T47D (cell line): ENCODE measurements at places on chromosomes 3 and 15.

DNA sequence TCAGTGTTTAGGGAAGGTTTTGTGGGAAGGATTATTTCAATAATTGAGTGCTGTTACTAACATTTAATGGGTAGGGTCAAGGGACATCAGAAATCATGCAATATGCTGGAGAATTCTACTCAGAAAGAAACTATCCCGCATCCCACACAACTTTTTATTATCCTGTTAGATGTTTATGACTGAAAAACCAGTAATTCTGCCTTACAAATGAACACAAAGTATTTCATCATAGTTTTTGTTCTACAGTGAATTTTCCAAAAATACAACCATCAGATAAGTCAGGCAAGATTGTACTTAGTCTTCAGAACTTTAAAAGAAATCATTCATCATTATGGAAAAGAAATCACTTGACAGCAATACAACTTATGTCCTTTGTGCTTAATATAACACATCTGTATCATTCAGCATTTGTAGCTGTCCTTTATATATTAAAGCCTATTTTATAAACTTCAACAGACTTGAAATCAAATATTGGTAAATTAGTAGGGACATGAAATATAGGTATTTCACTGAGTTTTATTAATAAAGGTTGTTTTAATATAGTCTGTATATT lies 61.9 kb downstream of the TRPM7 start:
- no peak for DNase-seq

GRCh38 chr15:57893040-57893439 lies 172.5 kb downstream of the ALDH1A2 start:
- no peak for DNase-seq

- DNase-seq, result no peak
Measured at GRCh38 chr3:129122412-129123011, 908 bp upstream of the RAB43 start.

DNA sequence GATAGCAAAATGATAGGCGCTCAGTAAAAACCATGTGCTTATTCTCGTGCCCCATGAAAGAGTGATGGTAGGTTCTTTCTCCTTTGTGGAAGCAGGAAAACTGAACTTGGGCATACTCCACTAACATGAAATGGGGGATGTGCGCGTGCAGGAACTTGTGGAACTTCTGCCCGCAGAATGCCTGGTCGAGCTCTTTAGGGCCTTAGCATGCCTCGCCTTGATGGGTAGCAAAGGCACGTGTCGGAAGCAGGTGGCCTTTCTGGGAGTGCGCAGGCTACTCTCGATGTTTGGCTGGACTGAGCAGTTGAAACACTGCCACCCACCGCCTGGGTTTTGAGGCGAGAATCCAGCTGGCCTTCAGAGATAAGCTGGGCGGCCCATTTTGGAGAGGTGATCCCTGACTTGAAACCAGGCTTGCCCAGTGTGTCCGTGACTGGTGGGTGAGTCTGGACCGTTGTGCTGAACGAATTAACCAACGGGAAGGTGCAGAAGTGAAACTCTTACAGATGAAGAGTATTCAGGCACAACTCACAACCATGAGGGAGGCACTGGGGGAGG lies 842 bp downstream of the PCCB start:
- DNase-seq, result no peak

GRCh38 chr3:153595186-153595815 lies 433.3 kb downstream of the RAP2B start:
- DNase-seq, result peak; percentile 71

DNA sequence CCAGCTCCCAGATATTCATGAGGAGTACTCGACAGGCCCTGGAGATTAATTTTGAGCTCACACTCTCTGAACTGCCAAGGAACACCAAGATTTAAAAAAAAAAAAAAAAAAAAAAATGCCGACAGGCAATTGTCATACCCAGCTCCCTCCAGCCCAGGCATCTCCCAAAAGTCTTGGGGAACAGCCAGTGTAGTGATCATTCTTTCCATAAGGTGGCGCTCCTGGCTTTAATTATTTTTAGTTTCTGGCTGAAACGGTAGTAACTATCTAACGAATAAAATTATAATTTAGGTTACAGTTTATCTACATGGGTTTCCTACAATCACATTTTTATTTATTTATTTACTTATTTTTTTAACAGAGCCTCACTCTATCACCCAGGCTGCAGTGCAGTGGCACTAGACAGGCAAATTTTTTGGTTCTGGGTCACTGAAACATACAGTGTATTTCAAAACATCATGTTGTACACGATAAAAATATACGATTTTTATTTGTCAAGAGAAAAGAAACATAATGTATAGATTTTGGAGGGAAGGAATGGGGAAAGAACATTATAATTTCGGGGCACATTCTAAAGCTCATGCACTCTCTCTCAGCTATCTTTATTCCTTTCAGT lies 157.3 kb downstream of the ADAMTS9 start:
- DNase-seq, result peak; percentile 27

- DNase-seq, result no peak
Measured at GRCh38 chr3:1870738-1871137, 227.9 kb upstream of the CNTN4 start.

- DNase-seq, result no peak
Measured at GRCh38 chr3:68876112-68876713, 56.1 kb downstream of the TAFA4 start.

- DNase-seq, result no peak
Measured at GRCh38 chr3:113753376-113753985, 6.6 kb downstream of the ATP6V1A start.

DNA sequence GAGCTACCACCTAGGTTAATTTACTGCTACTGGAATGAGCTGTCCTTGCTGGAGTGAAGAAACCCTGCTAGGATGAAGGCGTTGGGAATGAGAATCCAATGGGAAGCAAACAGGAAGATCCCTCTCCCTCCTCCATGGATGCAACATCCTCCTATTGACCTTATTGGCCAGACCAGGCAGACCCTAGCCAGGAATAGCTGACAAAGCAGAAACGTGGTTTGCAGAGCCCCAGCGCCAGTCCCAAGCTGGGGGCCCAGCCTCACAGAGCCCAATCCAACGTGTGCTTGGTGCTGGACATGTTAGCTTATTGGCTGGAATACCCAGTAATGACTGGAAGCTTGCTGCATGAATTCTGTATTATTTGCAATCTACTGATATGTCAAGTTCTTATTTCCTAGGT lies 273.1 kb downstream of the LRTM1 start:
- DNase-seq, result no peak

DNA sequence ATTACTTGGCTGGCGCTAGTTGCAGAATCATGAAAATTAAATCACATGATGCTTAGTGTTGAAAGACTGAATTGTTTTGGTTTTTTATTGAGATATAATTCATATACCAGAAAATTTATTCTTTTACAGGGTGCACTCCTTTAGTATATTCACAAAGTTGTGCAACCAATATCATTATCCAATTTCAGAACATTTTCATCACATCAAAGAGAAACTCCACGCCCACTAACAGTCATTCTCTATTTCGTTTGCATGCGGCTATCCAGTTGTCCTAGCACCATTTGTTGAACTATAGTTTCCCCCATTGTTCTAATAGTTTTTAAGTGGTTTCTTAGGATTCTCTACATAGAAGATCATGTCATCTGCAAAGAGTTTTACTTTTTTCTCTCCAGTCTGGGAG lies 3.7 kb downstream of the EHD4 start:
- no peak for DNase-seq

- no peak for DNase-seq
Measured at GRCh38 chr3:116591236-116591635, 118.3 kb upstream of the TUSC7 start.

DNA sequence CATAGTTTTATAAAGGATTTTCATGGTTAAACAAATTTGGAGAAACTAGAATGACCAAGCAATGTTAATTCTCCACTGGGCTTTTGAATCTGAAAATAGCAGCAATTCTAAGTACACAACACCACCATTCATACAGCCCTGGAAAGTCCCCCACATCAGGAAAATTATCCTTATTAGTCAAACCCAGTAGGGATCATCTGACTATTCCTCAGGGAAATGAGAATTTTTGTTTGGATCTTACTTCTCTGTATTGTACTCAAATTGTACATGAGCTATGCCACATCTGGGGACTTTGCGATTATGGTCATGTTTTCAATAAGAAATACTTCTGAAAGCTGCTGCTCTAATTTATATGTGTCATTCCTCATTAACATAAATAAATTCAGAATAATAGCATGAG lies 46.0 kb downstream of the RARB start:
- no peak for DNase-seq

DNA sequence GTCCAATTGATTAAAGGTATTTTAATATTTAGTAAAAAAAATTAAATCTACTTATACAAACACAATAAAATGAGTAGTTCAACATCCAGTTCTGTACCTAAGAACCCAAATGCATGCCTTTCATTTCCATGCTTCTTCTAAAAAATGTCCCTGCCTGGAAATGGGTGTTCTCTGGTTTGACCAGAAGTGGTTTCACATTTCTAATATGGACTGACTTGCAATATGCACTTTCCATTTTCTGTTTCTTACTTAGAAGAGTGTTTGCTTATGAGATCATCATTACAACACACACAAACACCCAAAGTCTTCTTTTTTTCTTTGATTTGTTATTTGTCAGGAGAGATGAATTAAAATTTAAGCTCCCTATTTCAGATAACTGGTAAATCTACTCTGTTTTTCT lies 879.6 kb downstream of the AGBL1 start:
- no peak for DNase-seq

DNA sequence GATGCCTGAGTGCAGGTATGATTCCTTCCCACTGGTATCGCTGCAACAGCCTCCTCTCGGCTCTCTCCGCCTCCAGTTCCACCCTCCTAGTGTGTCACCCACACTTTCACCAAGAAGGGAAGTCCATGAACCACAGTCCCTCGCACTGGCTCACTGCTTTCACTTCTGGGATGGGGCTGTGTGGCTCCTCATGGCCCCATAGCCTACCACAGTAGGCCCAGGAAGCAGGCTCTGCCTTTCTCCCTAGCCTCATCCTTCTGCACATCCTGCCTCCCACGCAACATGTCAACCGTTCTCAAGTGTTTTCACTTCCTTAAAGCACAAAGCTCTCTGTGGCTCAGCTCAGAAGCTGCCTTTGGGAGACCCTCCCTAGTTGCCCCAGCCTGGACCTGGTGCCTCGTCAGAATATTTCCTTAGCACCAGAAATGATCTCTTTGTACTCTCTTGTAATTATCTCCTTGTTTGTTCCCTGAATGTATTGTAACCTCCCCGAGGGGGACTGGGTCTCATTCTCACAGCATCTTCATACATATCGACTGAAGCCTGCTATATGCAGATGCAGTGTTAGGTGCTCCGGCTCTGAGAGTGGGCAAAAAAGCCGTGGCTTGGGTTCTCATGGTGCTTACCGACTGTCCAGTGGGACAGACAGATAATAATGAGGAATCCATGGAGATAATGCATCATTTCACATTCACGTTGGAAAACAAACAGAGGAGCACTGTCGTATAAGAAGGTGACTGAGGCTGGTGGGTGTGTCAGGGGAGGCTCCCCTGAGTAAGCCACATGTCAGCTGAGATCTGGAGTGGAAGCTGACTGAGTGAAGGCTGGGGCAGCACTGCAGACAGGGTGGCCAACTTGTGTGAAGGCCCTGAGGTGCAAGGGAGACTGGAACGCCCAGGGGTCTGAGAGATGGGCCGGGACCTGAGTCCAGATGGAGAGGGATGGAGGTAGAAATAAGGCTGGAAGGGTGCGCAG lies 107.1 kb downstream of the DGKG start:
- no peak for DNase-seq

DNA sequence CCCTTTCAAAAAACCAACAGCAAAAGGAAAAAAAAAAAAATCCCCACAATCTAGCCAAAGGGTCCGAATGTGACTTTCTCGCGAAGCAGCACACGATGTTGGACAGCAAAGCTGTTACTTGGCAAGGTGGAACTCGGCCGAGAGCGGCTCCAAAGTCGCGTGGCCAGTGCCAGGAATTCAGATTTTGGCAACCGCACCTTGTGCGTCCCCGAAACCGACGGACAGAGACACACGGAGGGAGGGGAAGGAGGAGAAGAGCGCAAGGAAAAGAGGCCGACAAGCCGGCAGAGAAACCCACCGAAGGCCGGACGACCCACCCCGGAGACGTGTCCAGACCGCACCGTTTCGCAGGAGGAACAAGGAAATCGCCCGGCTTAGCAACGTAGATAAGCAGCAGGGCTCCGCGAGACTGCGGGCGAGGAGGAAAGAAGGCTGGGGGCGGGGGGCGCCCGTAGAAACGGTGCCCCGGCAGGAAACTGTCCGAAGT lies 517.3 kb downstream of the MECOM start:
- no peak for DNase-seq

- peak; percentile 83 for DNase-seq
Measured at GRCh38 chr3:71926262-71926600, 141.3 kb upstream of the PROK2 start.

- no peak for DNase-seq
Measured at GRCh38 chr3:9201266-9201665, 48.2 kb downstream of the SRGAP3 start.
